Neural cell (in vitro differentiated cells): ENCODE measurements at places on chromosomes 3 and 15. TPM values are rescaled to one million over a fixed set of nuclear protein-coding genes. Genes with fewer than 3 reads are reported as not detected.

The TRPM1 gene
- polyA plus RNA-seq, result not detected in 2 replicates

The CCDC54 gene
- polyA plus RNA-seq, result not detected in 2 replicates

The ATP13A5 gene
- 0.28 TPM in 1 of 2 replicates, not detected in the other for polyA plus RNA-seq

The CNOT10 gene
- polyA plus RNA-seq, result 48.8 and 53.8 TPM in 2 replicates

The MNS1 gene
- not detected in 2 replicates for polyA plus RNA-seq

The FOXB1 gene
- polyA plus RNA-seq, result not detected in 2 replicates
